Thoracic aorta (tissue), 2 donors: ENCODE measurements at places on chromosomes 4 and X. TPM values are rescaled to one million over a fixed set of nuclear protein-coding genes. Genes with fewer than 3 reads are reported as not detected.

RRH gene
- 1.2 TPM for total RNA-seq

GLRA2 gene
- total RNA-seq, result not detected

PITX2 gene
- not detected for total RNA-seq

SLC10A4 gene
- total RNA-seq, result 0.27 TPM

SPANXN4 gene
- not detected for total RNA-seq

CXorf49 gene
- total RNA-seq, result not detected

NCAPG gene
- total RNA-seq, result not detected

NEIL3 gene
- not detected for total RNA-seq

TMEM164 gene
- total RNA-seq, result 18.0 TPM

FAM133A gene
- 0.35 TPM for total RNA-seq

LRCH2 gene
- 5.4 TPM for total RNA-seq

NPY2R gene
- total RNA-seq, result 1.6 TPM
